G401 (cell line): ENCODE measurements at places on chromosomes 4 and X. TPM values are rescaled to one million over a fixed set of nuclear protein-coding genes. Genes with fewer than 3 reads are reported as not detected.
A peak's percentile ranks its signal among the peaks of the same experiment; 100 is the strongest.

The NUDT10 gene
- total RNA-seq, result 0.12 TPM in 1 of 2 replicates, not detected in the other

DNA sequence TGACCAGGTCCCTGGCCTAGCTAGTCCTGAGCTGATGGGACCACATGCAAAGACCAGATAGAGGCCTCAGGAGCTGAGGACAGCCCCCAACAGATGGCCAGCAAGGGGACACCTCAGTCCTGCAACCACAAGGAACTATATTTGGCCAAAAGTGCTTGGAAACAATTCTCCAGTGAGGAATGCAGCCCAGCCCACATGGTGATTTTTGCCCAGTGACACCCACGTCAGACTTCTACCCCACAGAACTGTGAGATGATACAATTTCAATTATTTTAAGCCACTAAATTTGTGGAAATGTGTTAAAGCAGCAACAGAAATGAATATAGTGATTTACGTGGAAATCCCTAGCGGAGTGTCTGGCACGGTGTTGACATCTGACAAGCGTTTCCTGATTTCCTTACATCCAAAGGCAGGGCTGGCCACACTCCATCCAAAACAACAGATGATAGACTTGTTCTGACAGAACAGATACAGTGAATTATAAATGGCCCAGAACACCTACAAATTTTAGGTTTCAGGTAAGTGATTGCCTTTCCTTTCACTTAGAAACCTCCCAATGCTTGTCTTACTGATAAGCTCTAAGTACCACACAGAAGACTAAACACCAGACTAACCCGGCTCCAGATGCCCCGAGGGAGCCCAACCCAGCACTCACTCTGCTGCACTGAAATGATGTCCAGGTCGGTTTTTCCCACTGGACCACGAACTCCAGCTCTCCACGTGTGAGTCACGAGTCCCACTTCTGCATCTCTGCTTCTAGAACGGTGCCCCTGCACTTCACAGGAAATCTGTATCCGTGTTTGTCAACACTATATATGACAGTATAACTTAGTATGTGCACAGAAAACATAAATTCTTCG, 5.8 kb downstream of the AFAP1 start:
- no peak for DNase-seq

- DNase-seq, result no peak
Measured at GRCh38 chr4:11179796-11180195, 248.9 kb downstream of the HS3ST1 start.

- DNase-seq, result no peak
Measured at GRCh38 chr4:76802236-76803021, 95.5 kb downstream of the SOWAHB start.

GRCh38 chr4:78938474-78938867, 767 bp downstream of the PAQR3 start:
- peak; percentile 40 for DNase-seq

DNA sequence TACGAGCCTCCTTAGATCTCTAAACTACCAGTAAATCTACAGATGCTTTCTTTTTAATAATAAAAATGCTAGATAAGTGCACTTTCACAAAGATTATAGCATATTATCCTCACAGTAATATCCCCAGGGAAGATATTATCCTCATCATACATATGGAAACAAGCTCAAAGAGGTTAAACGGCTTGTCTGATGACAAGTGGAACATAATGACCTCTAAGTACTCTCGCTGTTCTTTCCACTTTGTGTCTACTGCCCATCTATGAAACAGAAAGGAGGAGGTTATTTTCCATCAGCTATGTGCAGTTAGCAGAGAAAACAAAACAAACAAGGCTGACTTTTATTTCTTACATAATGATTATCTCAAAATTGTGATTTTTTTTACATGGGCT, 42.8 kb upstream of the PRDM8 start:
- DNase-seq, result no peak
